ENCODE measurements at places on chromosomes 16 and 17. TPM values are rescaled to one million over a fixed set of nuclear protein-coding genes. Genes with fewer than 3 reads are reported as not detected.

DNA sequence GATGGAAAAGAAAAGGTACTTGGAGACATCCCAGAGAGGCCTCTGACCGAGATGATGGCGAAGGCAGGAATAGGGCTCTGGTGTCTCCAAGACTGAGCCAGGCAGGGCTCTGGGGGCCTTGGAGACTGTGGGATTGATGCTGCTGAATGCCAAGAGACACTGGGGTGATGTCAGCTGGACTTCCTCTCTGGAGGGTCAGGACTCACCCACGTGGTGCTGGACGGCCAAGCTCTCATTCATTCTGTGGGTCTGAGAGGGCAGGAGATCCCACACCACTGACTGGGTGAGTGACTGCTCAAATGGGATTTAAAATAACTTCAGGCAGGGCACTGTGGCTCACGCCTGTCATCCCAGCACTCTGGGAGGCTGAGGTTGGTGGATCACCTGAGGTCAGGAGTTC, 64.8 kb downstream of the NT5M start:
- DNase-seq: no peak

- DNase-seq: no peak
Observed at GRCh38 chr17:75998327-75998795, 2.3 kb upstream of the CDK3 start.

DNA sequence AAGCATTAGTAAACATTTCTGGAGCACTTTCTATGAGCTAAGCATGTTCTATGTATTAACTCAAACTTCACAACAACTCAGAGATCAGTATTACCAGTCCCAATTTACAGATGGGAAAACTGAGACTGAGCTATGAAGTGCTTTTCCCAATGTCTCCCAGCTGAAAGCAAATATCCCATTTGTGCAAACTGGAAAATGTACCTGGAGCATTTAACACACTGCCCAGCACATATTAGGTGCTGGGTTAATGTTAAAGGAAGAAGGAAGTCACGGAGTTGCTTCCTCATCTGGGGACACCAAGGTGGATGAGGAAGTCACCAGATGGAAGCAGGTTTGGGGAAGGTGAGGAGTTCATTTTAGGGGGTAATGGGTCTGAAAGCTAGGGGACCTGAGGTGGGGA, 66.1 kb downstream of the ABCC6 start:
- no peak for DNase-seq

DNA sequence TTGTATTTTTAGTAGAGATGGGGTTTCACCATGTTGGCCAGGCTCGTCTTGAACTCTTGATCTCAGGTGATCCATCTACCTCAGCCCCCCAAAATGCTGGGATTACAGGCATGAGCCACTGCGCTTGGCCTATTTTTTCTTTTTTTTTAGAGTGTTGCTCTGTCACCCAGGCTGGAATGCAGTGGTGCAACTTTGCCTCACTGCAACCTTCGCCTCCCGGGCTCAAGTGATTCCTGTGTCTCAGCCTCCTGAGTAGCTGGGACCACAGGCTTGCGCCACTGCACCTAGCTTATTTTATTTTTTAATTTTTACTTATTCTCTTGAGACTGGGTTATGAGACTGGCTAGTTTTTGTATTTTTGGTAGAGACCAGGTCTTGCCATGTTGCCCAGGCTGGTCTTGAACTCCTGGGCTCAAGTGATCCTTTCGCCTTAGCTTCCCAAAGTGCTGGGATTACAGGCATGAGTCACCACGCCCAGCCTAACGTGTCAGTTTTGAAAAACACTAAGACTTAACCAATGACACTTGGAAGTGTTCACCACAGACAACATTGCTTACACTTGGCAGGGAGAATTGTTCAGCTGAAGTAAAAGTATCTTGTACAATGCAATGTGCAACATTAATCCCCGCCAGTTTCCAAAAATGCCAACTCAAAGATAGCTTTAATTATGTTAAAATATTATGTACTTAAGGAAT, 26.9 kb downstream of the ATAD5 start:
- DNase-seq: no peak

- DNase-seq: peak; percentile 70
Observed at GRCh38 chr17:36544044-36544306, 744 bp upstream of the GGNBP2 start.

DNA sequence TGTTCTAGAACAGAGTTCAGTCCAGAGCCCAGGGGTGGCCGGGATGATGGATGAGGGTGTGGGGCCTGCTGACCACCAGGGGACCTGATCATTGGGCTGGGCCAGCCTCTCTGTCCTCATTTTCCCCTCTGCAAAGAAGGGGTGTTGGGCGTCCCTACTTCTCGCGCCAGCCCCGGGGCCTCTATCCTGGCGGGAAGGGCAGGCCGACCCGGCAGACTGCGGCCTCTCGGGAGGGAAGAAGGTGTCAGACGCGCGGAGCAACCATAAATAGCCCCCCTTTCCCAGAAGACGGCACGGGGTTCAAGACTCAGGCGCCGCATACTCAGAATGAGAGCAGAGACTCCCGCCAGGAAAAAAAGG, 2.0 kb upstream of the CACNA1G start:
- no peak for DNase-seq

DNA sequence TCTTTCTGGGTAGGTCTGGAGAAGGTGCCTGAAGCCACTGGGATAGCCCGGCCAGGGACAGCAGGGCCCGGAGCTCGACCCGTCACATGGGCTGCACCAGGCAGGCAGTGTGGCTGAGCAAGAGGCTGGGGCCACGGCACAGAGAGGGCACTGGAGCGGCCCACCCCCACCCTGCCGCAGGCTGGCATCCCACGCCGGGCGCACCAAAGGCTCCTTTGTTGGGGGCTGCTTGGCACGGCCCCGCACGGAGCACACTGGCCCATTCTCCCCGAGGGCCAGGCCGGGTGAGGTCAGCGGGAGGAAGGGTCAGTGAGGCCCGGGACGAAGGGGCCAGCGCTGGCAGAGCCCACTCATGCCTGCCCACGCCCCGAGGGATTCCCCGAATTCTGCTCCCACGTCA, 36.5 kb upstream of the PVALEF start:
- DNase-seq: no peak

DNA sequence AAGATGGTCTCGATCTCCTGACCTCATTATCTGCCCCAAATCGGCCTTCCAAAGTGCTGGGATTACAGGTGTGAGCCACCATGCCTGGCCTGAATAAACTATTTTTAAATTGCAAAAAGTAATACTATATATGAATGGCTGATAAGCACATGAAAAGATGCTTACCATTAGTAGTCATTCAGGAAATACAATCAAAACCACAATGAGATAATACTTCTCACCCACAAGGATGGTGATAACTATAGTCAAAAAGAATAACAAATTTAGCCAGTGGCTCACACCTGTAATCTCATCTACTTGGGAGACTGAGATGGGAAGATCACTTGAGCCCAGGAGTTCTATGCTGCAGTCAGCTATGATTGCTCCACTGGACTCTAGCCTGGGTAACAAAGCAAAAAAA, 2.4 kb upstream of the TACO1 start:
- no peak for DNase-seq

DNA sequence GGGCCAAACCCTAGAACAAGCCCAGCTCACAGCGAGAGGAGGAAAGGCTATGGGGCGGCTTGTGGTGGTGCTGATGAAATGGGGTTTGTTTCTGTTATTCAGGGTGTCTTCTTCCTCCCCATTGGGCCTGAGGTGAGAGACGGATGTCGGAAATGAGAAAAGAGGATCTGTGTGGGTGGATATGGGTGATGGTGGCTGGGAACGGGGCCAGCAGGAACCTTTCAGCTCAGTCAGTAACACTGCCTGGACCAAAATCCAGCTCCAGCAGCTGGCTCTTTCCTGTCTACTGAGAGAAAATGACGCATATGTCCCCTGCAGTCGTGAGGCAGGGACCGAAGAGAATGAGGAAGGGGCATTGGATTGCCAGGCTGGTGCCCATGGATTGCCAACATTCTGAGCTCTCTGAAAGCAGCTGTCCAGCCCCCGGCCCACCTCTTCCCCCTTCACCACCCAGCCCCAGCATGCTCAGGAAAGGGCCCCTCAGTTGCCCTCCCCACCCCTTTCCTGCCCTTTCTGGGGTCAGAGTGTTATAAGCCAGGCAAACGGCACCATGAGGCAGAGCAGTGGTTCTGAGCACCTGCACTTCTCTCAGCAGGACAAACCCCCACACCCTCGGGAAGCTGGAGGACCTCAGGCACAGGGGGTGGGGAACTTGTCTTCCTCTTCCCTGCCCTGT, 4.0 kb downstream of the MYH3 start:
- DNase-seq: no peak

The SLC35G6 gene
- total RNA-seq: 3.9 TPM

The SPATA32 gene
- 47.4 TPM for total RNA-seq

The ZFHX3 gene
- 15.7 TPM for total RNA-seq
